Breast epithelium (tissue), 4 donors: ENCODE measurements at places on chromosomes 11 and 22.

- no peak for DNase-seq
Observed at GRCh38 chr11:111417011-111417765, 38.1 kb upstream of the POU2AF1 start.

GRCh38 chr11:73239571-73240189 lies 21.6 kb downstream of the P2RY2 start:
- DNase-seq: no peak

GRCh38 chr11:80330264-80330663 lies 889.4 kb upstream of the TENM4 start:
- DNase-seq: no peak

- DNase-seq: no peak
Observed at GRCh38 chr11:128116885-128117284, 470.5 kb downstream of the ETS1 start.

DNA sequence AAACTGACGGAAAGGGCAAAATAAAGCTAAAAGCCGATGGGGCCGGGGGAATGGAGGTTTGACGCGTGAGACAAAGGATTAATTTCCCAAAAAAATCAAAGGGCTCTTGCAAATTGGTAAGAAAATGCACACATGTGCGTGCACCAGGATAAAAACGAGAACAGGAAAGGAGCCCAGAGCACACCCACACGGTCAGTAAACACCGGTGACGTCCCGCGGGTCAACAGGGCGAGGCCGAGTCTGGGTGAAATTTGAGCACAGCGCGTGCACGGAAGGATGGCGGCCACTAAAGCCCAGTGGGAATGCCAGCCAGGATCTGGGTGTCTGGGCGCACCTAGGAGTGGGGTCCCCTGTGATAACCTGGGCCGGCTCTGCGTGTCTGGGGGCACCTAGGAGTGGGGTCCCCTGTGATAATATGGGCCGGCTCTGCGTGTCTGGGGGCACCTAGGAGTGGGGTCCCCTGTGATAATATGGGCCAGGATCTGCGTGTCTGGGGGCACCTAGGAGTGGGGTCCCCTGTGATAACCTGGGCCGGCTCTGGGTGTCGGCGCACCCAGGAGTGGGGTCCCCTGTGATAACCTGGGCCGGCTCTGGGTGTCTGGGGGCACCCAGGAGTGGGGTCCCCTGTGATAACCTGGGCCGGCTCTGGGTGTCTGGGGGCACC lies 44.4 kb downstream of the BRSK2 start:
- no peak for DNase-seq

DNA sequence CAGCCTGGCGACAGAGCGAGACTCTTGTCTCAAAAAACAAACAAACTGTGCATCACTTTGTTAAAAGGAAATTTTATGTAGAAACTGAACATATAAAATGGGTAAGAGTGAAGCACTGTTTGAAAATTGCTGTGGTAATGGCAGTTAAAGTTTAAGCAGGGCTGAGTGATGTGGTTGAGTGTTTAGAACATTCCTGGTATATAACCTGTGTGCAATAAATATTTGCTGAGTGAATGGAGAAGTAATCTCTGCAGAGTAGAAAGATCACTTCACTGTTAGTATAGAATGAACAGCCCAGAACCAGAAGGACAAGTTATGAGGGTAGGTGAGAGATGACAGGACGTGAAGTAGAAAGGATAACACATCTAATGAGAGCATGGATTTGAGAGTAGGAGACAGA lies 27.3 kb downstream of the CECR2 start:
- DNase-seq: no peak

- DNase-seq: no peak
Observed at GRCh38 chr11:14012846-14013245, 50.3 kb downstream of the SPON1 start.

DNA sequence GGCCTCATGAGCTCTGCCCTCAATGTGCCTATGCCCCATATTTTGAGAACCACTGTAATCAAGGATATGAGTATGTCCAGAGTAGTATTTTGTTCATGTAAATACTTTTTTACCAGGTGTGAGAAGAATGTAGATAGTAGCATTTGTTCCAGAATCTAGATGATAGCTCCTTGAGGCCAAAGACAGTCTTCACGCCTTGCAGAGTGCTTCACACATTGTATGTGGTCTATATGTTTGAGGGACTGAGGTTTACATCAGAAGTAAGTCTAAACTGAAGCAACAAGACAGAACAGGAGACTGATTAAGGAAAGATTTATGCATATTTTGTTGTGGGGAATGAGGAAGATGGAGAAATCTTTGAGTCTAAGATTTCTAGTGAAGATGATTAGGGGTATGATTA lies 12.5 kb downstream of the CEP57 start:
- no peak for DNase-seq

DNA sequence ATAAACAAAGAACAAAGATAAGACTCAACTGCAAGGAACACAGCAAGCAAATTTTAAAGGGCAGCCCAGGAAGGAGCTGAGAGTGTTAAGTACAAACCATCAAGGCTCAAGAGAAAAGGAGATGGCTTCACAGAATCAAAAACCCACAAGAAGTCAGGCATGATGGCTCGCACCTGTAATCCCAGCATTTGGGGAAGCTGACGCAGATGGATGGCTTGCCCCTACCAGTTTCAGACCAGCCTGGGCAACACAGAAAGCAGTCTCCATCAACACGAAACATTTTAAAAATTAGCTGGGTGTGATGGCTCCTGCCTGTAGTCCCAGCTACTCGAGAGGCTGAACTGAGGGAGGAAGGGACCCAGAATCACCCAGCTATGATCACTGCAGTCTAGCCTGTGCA lies 32.6 kb downstream of the MAPK1 start:
- DNase-seq: no peak

DNA sequence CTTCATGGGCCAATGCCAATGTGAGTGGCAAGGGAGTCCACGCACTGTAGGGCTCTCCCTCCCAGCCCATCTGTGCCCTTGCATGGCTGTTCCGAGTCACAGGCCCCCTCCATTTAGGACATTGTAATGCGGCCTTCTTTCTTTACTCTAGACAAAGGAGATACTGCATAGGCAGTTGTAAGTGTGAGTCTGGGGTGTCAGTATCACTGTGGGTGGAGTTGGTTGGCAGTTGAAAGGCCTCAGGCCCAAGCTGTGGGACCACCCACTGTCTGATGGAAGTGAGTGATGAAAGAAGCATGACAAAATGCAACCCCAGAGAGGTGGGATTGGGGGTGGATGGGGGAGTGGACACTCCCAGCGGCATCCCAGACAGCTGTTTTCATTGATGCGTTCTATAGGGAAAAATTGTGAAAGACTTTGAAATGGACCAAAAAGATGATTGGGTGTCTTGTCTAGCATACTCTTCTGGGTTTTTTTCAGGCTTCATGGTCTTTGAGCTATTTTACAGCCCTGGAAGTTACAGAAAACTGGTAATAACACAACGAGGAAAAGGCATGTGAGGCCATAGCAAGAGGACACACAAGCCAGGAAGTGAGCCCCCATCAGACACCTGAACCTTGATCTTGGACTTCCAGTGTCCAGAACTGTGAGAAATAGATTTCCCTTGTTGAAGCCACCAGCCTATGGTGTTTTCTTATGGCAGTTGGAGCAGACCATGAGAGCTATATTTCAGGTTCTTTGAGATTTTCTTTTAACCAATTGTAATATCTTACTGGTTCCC lies 114.6 kb downstream of the NECTIN1 start:
- DNase-seq: no peak

- no peak for DNase-seq
Observed at GRCh38 chr22:21719024-21719423, 16.6 kb downstream of the YPEL1 start.

- DNase-seq: no peak
Observed at GRCh38 chr22:36768141-36768540, 7.8 kb downstream of the IFT27 start.

- no peak for DNase-seq
Observed at GRCh38 chr11:90241414-90241813, 18.6 kb upstream of the CHORDC1 start.

GRCh38 chr11:12125609-12126149 lies 15.3 kb downstream of the MICAL2 start:
- no peak for DNase-seq

GRCh38 chr11:34105957-34106504 lies 602 bp downstream of the NAT10 start:
- DNase-seq: no peak

GRCh38 chr11:19279451-19279850 lies 38.7 kb upstream of the E2F8 start:
- no peak for DNase-seq

GRCh38 chr22:48146426-48146825 lies 1384.0 kb downstream of the TBC1D22A start:
- no peak for DNase-seq
